ENCODE measurements at places on chromosomes 1 and 21.
A peak's percentile ranks its signal among the peaks of the same experiment; 100 is the strongest.

- DNase-seq, result no peak
Measured at GRCh38 chr1:99236756-99237155, 27.5 kb upstream of the PLPPR4 start.

DNA sequence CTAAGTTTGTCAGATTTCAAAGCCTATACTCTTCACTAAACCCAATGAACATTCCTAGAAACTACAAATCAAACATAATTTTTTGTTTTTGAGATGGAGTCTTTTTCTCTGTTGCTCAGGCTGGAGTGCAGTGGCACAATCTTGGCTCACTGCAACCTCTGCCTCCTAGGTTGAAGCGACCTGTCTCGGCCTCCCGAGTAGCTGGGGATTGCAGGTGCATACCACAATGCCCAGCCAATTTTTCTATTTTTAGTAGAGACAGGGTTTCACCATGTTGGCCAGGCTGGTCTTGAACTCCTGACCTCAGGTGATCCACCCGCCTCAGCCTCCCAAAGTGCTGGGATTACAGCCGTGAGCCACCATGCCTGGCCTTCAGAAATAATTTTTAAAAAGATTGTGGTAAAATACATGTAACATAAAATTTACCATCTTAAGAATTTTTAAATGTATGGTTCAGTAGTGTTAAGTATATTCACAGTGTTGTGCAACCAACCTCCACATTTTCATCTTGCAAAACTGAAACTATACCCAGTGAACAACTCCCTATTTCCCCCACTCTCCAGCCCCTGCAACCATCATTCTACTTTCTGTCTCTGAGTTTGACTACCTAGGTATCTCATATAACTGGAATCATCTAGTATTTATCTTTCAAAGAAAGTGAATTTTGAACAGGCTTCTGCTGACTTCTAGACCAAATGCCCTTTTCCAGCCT lies 2.7 kb upstream of the CFAP141 start:
- DNase-seq, result no peak

- peak; percentile 37 for DNase-seq
Measured at GRCh38 chr1:62962901-62963776, 179.2 kb downstream of the ATG4C start.

DNA sequence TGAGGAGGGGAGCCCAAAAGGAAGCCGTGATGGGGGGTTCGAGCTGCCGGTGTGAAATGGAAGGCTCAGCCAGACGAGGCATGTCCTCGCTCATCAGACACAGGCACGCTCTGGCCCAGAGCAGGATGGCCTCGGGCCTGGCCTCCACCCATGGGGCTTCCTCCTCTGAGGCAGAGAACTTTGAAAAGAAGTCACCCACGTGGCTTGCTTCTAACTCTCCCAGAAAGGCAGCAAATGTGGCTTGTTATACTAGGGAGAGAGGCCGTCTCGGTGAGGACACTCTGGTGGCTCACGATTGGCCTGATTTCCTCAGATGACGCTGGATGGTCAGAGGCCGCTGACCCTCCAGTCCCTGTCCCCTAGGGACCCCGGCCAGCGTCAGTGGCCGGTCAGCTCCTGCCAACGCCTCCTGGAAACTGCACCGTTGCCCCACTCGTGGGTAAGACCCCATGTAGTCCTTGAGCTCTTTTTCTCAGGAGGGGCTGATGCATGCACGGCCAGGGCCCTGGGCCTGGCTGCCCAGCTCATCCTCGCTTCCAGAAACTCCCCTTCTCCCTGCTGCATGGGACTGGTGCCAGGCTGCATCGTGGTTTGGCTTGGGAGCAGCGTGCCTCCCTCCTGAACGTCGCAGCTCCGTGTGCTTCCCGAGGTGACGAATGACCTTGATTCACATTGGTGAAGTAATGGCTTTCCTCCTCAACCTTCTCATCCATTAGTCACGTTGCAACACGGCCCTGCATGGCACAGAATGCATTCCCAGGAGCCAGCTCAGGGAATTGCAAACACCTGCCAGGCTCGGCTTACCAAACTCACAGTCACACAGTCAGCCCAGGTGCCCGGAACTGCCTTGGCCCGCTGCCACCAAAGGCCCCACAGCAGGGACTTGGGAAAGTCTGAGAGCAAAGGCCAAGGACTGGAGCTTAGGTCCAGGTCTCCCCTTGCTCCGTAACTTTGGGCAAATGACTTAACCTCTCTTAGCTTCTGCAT lies 58.8 kb downstream of the TOMM20 start:
- no peak for DNase-seq

- no peak for DNase-seq
Measured at GRCh38 chr1:27940870-27941560, 6.2 kb downstream of the SMPDL3B start.

- DNase-seq, result no peak
Measured at GRCh38 chr1:230609208-230609607, 33.1 kb upstream of the COG2 start.

DNA sequence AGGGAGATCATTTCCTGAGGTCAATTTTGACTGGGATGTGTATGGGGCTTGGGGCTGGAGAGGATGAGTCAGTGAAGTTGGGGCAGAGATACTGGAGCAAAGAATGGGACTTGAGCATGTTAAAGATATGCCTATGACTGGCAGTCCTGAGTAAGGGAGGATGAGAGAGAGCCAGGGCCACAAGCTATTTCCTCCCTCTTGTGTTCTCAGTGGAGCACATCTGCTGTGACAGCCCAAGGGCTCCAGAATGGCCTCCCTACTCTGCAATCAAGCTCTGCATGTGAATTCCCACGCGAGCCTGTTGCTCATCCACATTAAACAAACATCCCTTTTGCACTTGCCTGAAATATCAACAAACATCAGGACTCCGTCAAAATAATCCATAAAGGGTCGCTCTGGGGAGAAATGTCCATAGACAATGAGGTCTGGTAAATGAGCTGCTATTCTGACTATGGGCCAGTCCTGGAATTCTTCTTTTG lies 9.2 kb downstream of the ADCY10 start:
- DNase-seq, result no peak

- no peak for DNase-seq
Measured at GRCh38 chr1:153921080-153921802, 1.5 kb downstream of the GATAD2B start.

DNA sequence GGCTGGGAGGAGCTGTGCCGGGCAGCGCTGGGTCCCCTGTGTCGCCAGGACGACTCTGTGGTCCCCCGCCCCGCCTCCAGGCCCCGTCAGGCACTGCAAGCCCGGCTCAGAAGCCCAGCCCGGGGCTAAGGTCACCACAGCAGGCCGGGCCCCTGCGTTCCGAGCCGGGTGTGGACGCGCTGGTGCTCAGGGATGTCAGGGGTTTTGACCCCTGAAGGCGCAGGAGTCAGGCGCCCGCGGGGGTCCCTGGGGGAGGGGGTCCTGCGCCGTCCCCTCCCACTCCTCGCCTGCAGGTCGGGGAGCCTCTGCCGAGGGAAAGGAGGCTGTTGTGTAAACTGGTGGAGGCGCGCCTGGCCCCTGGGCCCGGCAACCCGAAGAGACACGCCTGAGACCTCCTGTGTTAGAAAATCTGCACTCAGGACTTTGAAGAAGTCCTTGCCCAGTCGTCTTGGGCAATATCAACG lies 23.7 kb upstream of the TMEM54 start:
- peak; percentile 28 for DNase-seq

DNA sequence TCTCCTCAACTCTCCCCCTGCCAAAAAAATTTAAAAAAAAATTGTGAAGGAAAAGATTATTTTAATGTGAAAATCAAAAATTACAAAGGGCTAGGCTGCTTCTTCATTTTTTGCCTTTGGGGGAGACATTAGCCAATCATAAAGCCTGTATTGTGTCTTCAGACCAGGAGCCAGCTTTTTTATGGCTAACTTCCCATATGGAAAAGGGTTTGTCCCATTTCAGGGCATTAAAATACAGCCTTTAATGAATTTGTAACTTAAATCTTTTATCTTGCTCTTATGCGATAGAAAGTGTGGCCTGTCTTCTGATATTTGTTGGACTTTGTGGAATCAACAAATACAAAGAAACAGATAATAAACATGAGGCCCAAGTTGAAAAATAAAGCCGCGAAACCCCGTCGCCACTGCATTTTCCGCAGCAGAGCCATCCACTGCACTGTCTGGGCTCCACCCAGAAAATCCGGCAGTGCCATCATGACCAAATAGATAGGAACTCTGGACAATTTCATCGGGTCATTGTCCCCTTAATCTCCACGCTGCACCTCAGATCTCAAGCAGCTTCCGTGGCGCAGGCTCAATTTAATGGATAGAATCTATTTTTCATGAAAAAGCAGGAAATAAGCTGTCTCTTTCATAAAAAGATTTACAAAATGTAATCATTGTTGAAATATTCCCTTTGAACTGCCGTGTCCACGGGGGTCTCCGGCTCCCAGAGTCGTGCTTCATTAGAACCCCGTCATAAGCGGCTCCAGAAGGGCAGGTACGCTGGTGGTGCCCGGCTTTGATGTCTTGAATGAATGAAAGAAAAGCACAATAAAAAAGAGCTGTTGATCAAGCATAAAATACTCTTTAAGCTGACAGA lies 277.6 kb downstream of the TM2D1 start:
- DNase-seq, result no peak

DNA sequence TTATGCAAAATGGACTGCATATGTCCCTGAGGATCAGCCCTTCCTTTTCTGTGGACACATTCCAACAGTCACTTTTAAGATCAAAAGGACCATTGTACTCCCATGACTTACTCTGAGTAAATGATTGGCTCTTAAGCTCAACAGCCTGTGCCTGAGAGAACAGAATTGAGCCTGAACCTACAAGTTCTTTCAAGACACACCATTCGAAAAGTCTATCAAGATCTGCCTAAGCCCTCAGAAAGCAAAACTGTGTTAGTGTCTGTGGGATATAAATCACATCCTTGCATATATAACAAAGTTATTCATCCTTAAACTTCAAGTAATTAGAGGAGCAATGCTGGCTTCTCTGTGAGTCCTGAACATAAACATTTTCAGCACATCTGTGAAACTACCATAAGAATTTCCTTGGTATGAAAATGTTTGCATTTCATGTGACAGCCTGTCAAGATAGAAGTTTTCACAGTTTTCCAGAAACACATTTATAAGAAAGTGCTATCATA lies 41.6 kb downstream of the PCNX2 start:
- no peak for DNase-seq

GRCh38 chr1:41476807-41477361 lies 7.6 kb downstream of the EDN2 start:
- DNase-seq, result no peak

- no peak for DNase-seq
Measured at GRCh38 chr1:117433943-117434342, 66.7 kb downstream of the MAN1A2 start.

DNA sequence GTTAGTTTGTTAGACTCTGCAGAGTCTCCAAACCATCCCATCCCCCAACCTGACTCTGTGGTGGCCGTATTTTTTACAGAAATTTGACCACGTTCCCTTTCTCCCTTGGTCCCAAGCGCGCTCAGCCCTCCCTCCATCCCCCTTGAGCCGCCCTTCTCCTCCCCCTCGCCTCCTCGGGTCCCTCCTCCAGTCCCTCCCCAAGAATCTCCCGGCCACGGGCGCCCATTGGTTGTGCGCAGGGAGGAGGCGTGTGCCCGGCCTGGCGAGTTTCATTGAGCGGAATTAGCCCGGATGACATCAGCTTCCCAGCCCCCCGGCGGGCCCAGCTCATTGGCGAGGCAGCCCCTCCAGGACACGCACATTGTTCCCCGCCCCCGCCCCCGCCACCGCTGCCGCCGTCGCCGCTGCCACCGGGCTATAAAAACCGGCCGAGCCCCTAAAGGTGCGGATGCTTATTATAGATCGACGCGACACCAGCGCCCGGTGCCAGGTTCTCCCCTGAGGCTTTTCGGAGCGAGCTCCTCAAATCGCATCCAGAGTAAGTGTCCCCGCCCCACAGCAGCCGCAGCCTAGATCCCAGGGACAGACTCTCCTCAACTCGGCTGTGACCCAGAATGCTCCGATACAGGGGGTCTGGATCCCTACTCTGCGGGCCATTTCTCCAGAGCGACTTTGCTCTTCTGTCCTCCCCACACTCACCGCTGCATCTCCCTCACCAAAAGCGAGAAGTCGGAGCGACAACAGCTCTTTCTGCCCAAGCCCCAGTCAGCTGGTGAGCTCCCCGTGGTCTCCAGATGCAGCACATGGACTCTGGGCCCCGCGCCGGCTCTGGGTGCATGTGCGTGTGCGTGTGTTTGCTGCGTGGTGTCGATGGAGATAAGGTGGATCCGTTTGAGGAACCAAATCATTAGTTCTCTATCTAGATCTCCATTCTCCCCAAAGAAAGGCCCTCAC lies at the start of gene OLIG2:
TSS of gene OLIG2 (plus strand) at position 447 of the 954 bp plus-strand sequence. CDS start 928 bp downstream, outside the sequence.
- DNase-seq, result peak; percentile 39

GRCh38 chr1:8135250-8135649 lies 109.1 kb upstream of the ERRFI1 start:
- no peak for DNase-seq

GRCh38 chr1:166808952-166809351 lies 30.3 kb upstream of the POGK start:
- DNase-seq, result no peak

DNA sequence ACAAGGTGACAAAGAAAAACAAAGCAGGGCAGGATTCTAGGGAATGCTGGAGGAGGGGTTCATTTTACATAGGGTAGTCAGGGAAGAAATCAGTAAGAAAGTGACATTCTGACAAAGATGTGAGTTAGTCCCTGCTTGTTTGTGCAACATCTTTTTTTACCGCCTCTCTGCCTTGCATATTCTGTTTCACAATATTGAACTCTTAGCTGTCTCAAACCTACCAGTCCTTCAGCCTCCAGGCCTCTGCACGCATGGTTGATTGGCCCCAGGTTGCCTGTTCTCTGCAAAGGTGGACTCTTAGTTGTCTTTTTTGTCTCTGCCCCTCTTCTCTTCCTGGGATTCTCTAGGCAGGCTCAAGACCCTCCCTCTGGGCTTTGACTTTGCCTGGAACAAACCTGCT lies 152.2 kb upstream of the RUNX1 start:
- DNase-seq, result no peak

DNA sequence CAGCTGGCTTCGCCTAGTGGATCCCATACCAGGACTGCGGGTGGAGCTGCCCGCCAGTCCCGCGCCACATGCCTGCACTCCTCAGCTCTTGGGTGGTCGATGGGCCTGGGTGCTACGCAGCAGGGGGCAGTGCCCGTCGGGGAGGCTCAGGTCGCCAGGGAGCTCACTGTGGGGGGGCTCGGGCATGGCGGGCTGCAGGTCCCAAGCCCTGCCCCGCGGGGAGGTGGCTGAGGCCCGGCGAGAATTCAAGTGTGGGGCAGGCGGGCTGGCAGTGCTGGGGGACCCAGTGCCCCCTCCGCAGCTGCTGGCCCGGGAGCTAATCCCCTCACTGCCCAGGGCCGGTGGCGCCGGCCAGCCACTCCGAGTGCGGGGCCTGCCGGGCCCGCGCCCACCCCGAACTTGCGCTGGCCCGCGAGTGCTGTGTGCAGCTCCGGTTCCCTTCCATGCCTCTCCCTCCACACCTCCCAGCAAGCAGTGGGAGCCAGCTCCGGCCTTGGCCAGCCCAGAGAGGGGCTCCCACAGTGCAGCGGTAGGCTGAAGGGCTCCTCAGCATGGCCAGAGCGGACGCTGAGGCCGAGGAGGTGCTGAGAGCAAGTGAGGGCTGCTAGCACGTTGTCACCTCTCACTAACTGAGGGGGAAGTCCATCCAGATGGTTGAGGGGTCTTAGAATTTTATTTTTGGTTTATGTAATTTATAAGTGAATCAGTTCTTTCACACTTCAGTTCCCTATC lies 85.2 kb upstream of the HMCN1 start:
- DNase-seq, result no peak
